ENCODE measurements at places on chromosomes 2 and 18. TPM values are rescaled to one million over a fixed set of nuclear protein-coding genes. Genes with fewer than 3 reads are reported as not detected.

Gene ANKRD53
- not detected for total RNA-seq

Gene SLC19A3
- not detected for total RNA-seq

Gene ANO7
- 5.3 TPM for total RNA-seq

Gene CDH7
- total RNA-seq: not detected

Gene SMAD7
- total RNA-seq: 13.4 TPM

Gene C2orf72
- 0.18 TPM for total RNA-seq
